Nucleus accumbens (tissue), 56 donors: ENCODE measurements at places on chromosomes 1 and 21.

DNA sequence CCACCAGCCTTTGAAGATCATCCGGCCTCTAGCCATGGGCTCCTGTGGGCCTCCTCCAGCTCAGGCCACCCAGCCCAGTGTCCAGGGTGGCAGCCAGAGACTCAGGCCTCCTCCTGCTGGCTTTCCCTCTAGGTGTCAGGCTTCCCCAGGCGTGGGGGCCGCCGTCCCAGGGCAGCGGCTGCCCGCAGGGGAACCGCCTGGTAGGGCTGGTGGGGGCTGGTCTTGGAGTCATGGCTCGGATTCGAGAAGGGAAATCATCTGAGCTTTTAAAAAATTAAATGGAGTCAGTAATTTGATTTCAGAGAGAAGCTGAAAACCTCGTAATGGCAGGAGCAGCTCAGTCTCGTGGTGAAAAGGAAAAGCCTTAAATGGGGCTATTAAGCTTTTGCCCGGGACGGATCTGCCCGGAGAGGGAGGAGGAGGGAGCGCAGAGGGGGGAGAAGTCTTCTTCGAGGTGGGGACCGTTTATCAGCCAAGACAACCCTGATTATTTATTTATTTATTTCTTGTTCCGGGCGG, 66.4 kb upstream of the TARDBP start:
- DNase-seq, result no peak

DNA sequence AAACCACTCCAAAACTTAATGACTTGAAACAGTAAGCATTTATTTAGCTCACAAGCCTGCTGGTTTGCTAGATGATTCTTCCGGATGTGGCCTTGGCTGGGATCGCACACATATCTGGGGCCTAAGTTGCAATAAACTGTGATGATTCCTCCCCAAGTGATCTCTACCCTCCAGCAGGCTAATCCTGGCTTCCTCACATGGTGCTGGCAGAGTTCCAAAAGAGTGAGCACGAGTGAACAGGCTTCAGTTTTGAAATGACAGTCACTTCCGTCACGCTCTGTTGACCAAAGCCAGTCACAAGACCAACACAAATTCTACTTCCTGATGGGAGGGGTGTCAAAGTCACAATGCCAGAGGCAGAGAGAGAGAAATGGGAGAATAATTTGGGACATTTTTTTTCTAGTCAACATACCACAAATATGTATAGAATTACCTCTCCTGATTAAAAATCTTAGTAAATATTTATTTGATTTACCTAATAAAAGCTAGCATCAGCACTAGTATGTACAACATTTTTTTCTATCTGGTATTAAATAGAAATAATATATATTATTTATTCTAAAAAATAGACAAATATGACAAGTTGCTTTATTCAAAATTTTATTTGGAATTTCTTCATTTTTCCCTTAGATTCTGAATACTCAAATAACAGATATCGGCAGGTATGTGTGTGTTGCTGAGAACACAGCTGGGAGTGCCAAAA, 292.7 kb downstream of the TPR start:
- DNase-seq, result no peak

GRCh38 chr1:166350490-166350889, 183.7 kb upstream of the FAM78B start:
- DNase-seq, result no peak

DNA sequence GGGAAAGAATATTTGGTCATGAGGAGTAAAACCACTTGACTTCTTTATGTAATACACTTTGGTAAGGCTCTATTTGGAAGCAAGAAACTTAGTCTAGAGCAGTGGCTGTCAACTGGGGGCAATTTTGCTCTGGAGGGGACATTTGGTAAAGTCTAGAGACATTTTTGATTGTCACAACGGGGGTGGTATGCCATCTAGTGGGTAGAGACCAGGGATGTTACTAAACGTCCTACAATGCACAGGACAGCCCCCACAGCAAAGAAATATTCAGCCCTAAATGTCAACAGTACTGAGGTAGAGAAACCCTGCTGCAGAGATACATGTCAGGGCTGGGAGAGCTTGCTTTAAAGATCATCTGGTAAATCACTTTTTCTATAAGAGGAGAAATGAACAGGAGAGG, 13.5 kb downstream of the FUCA1 start:
- no peak for DNase-seq

GRCh38 chr1:106787520-106787919, 269.0 kb upstream of the PRMT6 start:
- no peak for DNase-seq

- no peak for DNase-seq
Observed at GRCh38 chr1:41013796-41014195, 7.7 kb downstream of the SLFNL1 start.

GRCh38 chr1:111471012-111471411, 2.8 kb upstream of the C1orf162 start:
- no peak for DNase-seq
